ENCODE measurements at places on chromosomes 7 and 10.

- DNase-seq, result no peak
Measured at GRCh38 chr7:159066816-159067575, 77.7 kb downstream of the VIPR2 start.

- DNase-seq, result no peak
Measured at GRCh38 chr7:146878901-146879300, 762.3 kb downstream of the CNTNAP2 start.

DNA sequence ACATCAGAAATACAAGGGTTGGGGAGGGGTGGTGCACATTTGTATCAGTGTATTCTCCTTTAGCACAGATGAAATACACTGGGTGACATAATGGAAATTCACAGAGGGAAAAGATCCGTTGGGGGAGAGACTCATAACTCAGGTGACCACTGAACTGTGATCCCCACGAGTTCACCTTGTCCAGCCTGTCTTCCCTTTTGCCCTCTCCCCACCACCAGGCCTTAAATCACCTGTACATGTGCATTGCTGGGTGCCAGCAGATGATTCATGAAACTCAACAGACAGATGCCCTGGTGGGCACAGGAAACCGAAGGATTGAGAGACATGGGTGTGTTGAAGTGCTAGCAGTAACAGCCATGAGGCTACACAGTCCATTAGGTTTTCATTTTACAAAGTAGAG, 253.3 kb downstream of the PLXNA4 start:
- DNase-seq, result no peak

DNA sequence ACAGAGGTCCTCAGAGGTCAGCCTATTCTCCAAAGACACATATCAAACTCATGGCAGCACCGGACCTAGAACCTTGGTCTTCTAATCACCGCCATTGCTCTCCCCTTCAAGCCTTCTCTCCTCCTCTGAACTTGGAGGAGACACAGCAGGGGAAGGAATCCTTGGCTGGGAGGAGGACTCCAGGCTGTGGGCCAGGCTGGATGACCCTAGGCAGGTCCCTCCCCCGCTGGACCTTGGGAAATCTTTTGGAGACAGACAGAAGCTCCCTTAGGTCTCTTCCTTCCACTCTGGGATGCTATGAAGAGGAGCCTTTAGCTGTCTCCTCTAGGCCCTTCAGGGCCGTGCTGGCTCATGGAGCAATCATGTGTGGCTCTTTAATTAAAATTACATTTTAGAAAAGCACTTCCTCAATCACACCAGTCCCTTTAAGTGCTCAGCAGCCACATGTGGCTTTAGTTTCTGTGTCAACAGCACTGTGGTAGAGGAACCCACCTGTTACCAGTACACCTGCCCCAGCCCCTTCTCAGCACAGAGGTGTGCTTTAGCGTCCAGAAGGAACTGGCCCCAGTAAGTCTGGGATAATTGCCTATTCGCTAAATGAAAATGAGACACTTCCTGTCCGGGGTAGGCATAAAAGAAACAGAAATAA, 238.2 kb downstream of the CELF2 start:
- no peak for DNase-seq

GRCh38 chr10:11602919-11603523, 8.4 kb downstream of the USP6NL start:
- no peak for DNase-seq

DNA sequence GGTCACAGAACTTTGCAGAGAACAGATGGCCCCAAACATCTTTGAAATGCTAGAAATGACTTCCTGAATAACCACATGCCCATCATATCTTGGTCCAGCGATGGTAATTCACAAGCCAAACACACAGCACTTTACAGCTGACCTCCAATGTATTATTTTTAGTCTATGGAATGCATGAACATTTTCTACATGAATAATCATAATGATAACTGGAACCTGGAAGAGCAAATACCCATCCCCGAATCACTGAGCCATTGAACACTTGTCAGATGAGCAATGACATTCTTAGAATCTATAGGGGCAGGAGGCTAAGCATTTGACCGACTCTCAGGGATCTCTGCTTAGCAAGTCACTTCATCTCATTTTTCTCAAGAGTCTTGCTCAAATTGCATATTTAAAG, 167.3 kb downstream of the CREB5 start:
- DNase-seq, result no peak

- DNase-seq, result no peak
Measured at GRCh38 chr10:33897291-33897752, 562.9 kb upstream of the NRP1 start.

DNA sequence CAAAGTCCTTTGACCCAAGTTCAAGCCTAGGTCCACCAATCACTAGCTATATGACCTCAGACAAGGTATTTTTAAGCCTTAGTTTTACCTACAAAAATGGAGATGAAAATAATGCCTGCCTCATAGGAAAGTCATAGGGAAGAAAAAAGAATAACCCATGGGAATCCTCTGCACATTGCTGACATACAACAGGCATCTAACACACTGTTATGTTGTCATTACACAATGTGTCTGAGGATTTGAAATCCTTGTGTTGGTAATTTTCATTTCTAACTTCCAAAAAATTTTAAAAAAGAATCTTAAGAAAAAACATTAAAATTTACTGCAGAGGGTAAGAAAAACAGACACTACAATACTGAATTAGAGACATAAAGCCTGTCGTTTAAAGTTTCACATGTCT, 5.7 kb downstream of the ANK3 start:
- no peak for DNase-seq

- no peak for DNase-seq
Measured at GRCh38 chr10:75899816-75900390, 468.5 kb downstream of the LRMDA start.

GRCh38 chr10:78019264-78019663, 10.1 kb downstream of the POLR3A start:
- no peak for DNase-seq

GRCh38 chr7:4549681-4550080, 132.4 kb upstream of the FOXK1 start:
- no peak for DNase-seq

DNA sequence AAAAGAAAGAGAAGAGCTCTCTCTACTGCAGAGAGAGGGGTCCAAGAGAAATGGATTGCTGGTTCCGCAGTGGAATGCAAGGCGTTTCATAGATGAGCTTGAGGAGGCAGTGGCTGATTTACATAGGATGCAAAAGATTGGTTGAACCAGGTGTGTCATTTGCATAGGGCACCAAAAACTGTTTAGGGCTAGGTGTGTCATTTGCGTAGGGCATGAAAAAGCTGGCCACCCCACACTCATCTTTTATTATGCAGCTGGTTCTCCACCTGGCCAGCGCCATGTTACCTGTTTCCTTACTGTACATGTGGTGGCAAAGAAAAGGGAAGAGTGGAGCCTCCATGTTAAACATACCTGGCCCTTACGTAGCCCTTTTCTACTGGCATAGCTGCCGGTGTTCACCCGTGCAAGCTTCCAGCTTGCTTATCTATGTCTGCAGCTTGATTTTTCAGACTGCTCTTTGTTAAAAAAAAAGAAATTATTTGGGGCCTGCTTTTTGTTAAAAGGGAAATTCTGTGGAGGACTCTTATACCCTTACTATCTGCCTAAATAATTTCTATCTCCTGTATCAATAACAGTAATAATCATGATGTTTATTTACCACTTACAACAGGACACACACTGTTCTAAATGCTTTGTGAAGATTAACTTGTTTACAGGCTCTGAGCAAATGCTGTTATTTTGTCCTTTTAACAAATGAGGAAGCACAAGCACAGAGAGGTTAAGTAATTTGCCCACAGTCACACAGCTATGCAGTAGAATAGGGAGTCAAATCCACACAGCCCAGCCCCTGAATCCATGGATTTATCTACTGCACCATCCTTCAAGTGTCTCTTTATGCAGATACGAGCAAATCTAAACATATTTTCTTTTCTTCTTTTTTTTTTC, 33.3 kb downstream of the CASP7 start:
- DNase-seq, result no peak

- peak; percentile 68 for DNase-seq
Measured at GRCh38 chr10:70880077-70880534, 8.3 kb downstream of the PCBD1 start.

DNA sequence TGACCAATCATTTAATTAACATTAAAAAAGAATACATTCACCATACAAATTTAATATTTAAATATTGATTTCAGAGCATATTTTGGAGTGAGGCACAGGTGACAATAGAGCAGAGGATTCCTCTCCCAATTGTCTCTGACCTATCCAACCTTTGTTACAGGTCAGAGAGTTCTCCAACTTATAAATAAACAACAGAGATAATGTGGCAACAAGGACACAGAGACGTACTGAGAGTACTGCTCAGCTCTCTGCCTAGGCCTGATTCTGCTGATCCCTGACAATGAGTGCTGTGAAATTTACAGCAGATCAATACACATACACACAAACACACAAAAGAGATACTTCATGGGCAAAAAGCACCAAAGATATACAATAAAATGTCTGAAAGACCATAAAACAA, 18.3 kb upstream of the AGAP5 start:
- DNase-seq, result no peak

- DNase-seq, result no peak
Measured at GRCh38 chr7:32569388-32570289, 74.3 kb downstream of the AVL9 start.

DNA sequence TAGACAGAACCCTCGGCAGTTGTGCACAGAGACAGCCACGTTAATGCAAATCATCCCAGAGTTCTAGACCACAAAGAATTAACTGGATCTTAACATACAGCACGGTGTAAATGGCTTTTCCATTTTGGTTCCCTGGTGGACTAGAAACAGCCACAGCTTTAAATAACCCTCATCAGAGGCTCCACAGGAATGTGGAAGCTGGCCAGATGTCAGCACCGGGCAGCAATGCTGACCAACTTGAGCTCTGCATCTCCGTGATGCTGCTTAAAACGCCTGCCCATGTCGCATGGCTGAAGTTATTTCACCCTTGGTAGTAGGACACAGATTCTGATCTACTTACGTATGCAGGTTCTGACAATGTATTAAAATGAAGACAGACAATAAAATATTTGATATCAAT, 24.5 kb downstream of the RSU1 start:
- DNase-seq, result no peak

- DNase-seq, result no peak
Measured at GRCh38 chr7:86790383-86790782, 146.7 kb downstream of the GRM3 start.

DNA sequence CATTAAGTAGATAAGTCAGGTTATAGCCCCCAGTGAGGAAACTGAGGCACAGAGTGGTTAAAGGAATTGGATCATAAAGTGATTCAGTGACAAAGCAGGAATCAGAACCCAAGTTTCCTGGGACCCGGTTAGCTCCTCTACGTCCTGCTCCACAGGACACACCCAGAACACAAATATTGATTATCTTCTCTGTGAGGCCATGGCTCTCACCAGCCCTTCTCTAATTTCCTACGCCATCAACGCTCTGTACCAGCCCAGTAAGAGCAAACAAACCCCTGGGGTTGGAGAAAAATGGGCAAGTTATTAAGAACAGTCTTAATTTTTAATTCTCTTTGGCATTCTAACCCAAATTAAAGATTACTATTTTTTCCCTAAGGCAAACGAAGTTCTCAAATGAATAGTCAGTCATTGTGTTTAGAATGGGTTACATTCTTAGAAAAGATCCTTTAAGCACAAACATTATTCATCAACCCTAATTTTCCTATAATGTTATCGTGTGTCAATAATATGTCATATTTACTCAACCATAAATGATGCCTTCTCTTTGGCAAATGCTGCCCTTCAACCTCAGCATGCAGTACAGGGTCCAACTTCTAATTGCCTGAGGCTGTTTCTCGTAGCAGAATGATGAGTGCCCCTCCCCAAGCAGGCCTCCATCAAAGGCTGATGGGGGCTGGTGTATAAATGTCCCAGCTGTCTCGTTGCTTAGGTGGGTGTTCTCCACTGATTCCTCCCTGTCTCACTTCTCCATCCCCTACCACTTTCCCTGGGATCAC, 25.4 kb upstream of the TM9SF3 start:
- no peak for DNase-seq

DNA sequence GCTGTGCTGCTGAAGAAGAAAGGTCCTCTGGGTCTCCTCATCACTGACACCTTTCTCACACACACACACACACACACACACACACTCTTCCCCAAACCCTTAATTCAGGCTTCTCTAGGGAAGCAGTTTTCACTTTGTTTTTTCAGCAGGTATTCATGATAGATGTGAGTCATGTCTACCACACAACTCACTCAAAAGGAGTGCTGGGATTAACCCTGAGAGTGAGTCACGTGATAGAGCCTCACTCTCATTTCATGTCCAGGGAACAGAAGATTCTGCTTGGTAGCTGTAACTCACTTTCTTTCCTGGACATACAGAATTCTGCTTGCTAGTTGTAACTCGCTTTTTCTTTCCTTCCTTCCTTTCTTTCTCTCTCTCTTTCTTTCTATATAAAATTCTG, 45.4 kb downstream of the VIM start:
- DNase-seq, result peak; percentile 33

DNA sequence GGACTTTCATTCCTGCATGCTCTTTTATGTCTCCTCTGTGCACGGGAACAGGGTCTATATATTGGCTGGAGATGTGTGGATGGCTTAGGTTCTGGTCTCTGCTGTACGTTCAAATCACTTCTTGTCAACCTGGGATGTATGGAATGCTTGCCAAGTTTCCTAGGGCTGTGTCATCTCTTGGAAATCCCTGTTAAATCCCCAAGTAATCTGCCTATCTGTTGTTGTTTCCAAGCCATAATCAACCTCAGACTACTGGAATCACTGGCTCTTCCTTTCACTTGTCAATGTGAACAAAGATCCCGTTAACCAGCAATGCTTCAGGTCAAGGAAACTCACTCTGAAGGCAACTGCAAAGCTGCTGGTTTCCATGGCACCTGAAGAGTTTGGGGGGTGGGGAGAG, 93.3 kb upstream of the FAM171A1 start:
- no peak for DNase-seq

DNA sequence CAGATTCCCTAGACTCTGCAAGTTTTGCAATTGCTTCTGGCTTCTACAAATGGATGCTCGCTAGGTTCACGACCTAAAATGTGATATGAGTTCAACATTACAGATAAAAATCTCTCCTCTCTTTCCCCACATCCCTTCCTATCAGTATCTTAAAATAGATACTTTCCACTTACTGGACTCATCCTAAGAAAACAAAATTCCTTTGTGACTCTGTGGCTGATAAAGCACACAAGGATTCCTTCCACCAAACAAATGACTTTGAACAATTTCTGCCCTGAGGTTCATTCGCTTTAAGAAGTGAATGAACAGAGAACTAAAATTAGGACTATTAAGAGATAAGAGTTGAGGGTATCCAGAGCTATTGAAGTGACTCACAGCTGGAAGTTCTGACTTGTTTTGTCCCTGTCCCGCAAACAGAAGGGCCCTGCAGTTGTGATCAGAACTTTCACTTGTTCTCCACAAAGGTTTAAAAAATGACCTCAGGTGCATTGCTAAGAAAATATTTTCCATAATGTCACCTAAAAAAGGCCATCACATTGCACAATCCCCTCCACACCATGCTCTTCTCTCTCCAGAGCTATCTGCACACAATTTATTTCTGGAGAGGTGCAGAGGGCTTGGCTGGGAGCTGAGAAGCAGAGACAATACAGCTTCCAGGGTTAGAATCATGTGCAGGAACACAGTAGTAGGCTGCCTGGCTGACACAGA, 96.1 kb downstream of the PIP4K2A start:
- no peak for DNase-seq

All from fibroblast of the conjunctiva (primary cell).